Fibroblast of skin of scalp (primary cell): ENCODE measurements at places on chromosomes 12 and 14.
A peak's percentile ranks its signal among the peaks of the same experiment; 100 is the strongest.

- DNase-seq: no peak
Measured at GRCh38 chr12:47268501-47269454, 189.0 kb upstream of the AMIGO2 start.

DNA sequence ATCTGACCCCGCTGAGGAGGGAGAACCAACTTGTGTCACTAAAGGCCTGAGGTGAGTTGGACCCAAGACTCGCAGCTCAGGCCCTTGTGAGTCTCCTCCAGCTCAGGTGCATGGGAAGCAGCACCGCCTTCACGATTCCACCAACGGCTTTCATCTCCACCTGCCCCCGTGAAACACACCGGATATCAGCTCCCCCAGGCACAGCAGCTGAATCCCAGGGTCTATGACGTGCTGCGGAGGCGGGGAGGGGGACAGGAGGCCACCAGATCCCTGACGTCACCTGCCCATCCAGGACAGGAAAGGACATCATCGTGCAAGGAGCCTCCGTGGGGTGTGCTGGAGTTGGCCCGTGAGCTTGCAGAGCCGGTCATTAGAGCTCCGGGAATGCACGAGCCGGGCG, 18.5 kb upstream of the SFSWAP start:
- no peak for DNase-seq

- peak; percentile 10 for DNase-seq
Measured at GRCh38 chr12:89695100-89695499, 13.5 kb downstream of the ATP2B1 start.

GRCh38 chr14:62665286-62665685, 380.0 kb downstream of the KCNH5 start:
- no peak for DNase-seq

DNA sequence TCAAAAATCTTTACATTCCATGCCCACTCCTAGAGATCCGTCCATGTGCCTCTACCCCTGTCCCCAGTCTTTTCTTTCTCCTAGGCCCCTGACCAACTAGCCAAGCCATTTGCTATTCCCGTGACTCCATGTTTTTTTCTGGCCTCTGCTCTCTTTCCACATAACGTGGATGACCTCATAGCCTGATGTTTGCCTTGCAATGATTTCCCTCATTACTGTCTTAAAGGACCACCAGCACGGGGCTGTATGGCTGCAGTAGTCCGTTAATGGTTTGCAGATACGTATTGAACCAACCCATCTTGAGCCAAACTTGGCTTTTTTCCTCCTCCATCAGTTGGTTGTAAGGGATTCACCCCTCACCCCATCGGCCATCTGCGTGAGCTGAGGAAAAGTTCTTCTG, 226.0 kb downstream of the PCNX1 start:
- DNase-seq: no peak

- no peak for DNase-seq
Measured at GRCh38 chr12:4789776-4790175, 69.6 kb downstream of the GALNT8 start.
